ENCODE measurements at places on chromosomes 5 and 9.

- no peak for DNase-seq
Observed at GRCh38 chr9:113255438-113255837, 19.9 kb downstream of the CDC26 start.

GRCh38 chr5:135874461-135874860 is 21.2 kb downstream of the IL9 start:
- no peak for DNase-seq

DNA sequence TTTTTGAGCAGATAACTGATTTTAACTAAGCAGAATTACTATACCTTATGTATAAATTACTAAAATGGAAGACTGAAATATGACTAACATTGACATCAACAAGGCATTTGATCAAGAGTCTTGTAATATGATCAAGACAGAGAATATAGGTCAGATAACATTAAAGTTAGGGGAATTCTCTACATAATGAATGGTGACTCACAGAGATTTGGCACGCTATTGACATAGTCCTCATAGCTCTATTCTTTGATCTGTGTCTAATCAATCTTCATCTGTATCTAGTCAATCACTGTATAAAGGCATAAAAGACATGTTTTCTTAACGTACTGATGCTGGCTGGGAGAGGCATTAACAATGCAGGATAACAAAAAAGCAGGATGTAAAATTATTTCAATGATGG is 17.4 kb downstream of the ABITRAM start:
- DNase-seq: no peak

- DNase-seq: no peak
Observed at GRCh38 chr9:134716067-134716466, 74.5 kb downstream of the COL5A1 start.

GRCh38 chr5:102792705-102793104 is 37.6 kb downstream of the PAM start:
- DNase-seq: no peak

GRCh38 chr9:137096785-137097546 is 10.2 kb downstream of the MAN1B1 start:
- DNase-seq: no peak

DNA sequence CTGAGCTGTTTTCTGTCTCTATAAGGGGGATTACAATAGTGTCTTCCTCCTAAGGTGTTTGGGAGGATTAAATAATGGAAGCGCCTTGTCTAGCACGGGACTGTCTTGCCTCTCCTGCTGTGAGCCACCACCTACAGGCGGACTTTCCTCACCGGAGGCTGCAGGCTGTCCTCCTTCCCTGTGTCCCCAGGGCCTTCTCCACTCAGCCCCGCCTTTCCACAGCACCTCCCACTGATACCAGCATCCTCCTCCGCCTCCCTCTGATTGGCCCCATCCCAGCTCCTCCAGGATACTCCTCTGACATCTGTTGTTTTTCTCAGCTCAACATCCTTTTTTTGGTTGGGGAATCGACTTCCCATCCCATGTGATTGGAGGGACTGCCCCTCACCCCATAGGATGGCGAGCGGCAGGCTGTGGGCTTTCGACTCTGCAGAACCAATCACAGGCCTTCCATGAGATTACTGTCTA is 851 bp upstream of the ZDHHC12 start:
- DNase-seq: no peak

- DNase-seq: no peak
Observed at GRCh38 chr9:93884808-93885207, 70.3 kb downstream of the BARX1 start.

Measured in stimulated activated CD4-positive, alpha-beta T cell treated with anti-CD3 and anti-CD28 coated beads, Interleukin-1b, Interleukin-23, amount 100 ng/mL, for 1 hour (primary cell).